ENCODE measurements at places on chromosomes 12 and 14.

DNA sequence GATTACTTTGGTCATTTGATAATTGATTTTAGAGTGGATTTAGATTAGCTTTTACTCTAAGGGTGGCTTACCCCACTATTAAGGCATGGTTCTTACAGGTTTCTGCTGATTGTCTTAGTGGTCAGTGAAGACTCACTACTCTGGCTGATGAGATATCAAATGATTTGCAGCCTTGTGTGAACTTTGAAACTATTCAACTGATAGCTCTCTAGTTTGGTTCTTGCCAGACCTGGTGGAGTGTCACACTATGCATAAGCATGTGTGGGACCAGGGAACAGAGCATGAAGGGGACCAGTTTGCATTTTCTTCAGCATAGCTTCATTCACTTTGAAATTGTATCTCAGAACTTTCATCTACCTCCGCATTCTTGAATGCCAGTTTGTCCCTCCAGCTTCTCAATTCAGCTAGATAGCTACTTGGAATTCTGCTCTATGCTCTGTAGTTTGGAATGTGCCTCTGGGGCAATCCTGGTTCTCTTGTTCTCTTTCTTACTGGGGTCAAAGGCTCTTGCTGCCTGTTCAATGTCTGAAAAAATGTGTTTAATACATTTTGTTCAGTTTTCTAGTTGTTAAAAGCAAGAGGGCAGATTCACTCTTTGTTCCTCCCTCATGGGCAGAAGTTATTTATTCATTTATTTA lies 12.7 kb downstream of the SCYL2 start:
- no peak for DNase-seq

DNA sequence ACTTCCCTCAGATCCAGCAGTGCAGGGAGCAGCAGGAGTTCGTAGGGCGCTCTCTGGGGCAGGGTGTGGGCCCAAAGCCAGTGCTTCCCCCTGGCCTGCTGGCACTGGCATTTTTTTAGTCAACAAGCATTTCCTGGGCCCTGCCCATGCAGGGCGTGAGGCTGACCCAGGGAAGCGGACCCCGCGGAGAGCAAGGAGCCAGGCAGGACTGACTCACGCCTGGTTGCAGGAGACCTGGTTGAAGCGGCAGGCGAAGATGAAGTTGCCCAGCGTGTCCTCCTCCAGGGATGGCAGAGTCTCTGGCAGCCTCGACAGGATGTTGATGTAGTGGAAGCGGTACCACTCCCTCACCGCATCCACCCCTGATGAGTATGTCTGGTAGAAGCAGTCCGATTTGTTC lies 13.5 kb downstream of the SCNN1A start:
- no peak for DNase-seq

DNA sequence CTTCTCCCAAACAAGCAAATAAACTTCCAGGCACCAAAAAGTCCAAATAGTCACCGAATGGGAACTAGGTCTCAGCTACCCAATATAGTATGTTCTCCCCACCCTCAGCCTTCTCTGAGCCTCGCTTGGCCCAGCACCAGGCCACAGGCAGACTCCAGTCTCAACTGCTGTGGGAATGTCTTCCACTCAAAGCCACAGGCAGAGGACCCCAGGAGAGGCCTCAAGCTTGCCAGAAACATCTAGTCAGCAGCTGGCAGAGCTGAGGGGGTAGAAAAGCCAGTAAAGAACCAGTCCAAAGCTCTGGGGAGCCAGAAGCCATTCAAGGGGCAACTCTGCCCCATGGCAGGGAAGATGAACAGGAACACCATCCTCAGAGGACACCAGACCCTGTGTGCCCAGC lies 41.8 kb downstream of the FMNL3 start:
- DNase-seq: no peak

DNA sequence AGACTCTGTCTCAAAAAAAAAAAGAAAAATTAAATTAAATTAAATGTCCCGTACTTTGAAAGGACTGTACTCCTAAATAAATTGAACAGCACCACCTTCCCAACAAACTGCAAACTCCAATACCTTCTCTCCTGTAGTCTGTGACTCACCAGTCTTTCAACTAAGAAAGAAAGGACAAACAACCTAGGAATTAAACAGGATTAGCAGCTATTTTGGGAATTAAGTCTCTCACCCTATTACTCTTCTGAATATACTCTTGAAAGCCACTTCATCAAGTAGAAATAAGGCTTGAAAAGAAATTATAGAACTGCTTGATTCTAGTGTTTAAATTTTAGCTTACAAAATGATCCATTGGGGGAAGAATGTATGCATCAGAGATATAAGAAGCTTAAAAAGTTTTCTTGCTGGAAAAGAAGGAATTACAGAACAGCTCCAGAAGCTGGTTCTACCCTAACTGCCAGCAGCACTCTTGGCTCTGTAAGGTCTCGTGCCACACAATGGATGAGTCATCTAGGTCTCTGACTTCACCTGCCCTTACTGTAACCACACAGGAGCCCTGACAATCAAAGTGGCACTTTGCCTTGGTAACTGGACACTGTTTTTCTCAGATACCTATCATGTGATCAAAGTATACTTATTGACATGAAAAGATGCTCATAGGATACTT lies 57.0 kb upstream of the CERS5 start:
- DNase-seq: no peak

DNA sequence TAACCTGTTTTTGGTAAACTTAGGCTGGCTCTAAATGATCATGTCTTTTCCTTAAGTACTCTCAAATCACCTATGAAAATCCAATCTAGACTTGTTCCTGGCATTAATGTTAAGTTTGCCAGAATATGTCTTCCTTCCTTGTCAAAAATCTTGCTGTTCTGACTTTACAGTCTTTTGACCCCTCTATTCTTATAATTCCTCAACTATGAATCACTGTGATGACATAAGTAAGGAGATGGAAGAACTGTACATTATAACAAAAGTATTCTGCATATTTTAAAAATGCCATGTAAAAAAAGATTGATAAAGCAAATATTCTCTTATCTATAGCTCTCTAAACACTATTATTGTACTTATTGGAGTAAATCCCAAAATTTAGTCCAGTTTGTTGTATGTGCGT lies 51.4 kb upstream of the BAZ1A start:
- DNase-seq: no peak

- no peak for DNase-seq
These were observed 19.5 kb upstream of the CRACR2A start for GRCh38 chr12:3772380-3772779.

GRCh38 chr12:119829439-119829838 lies 47.7 kb downstream of the CIT start:
- no peak for DNase-seq

DNA sequence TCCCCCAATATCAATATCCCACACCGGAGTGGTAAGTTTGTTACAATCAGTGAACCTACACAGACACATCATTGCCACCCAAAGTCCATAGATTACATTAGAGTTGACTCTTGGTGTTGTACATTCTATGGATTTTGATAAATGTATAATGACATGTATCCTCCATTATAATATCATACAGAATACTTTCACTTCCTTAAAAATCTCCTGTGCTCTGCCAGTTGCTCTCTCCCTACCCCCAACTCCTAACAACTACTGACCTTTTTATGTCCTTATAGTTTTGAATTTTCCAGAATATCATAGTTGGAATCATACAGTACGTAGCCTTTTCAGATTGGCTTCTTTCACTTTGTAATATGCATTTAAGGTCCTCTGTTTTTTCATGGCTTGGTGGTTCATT lies 48.4 kb downstream of the SLC4A8 start:
- no peak for DNase-seq

- no peak for DNase-seq
These were observed 128.1 kb downstream of the PRKD1 start for GRCh38 chr14:29799464-29800095.

GRCh38 chr12:26177283-26177682 lies 18.1 kb upstream of the SSPN start:
- no peak for DNase-seq

DNA sequence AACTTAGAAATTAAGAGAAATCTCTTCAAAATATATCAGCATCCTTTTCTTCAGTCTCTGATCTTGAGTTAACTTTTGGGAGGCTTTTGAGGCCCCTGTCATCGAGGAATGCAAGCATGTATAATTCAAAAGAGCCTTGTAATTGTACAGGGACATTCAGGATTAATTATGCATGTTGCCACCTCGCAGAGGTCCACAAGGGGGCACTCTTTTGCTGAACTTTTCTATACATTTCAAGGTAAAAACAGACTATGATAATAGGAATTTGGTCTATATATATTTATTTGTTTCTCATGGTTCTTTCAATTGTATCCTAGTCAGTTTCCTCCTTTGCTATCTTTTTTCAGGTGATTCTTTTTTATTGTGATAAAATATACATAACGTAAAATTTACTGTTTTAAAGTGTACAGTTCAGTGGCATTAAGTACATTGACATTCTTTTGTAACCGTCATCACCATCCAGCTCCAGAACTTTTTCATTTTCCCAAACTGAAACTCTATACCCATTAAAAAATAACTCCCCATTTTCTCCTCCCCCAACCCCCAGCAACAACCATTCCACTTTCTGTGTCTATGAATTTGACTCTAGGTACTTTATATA lies 47.0 kb upstream of the SLC2A13 start:
- DNase-seq: no peak

DNA sequence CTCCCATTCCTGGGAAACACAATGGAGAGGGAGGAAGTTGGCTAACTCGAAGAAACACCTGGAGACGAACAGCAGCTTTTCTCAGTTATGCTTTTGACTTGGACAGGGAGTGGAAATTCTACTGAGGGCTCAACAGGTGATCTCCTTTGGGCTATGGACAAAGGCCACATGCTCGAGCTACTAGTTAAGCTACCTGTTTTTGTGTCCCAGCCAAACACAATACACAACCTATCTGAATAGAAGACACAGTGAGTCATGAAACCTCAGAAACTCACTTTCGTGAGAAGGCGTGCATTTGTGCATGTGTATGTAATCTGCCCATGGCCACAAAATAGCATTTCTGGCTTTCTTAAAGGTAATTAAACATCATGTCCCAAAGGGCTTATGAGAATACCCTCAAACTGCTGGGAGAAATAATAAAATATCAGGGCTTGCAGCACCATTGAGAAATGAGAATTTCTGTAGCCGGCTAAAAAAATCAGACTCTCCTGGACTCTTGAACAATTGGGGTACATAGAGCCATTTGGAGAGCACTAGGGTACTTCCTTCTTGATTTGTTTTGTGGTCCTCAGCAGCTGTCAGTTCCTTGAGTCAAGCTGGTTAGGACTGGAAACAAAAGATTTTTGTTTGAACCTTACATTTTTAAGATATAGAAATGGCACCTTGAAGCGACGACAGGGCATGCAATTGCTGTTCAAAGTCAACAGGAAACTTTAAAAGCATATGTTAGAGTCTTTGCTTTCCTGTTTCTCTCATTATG lies 85.5 kb upstream of the PTHLH start:
- no peak for DNase-seq

GRCh38 chr12:3130057-3130830 lies 53.1 kb downstream of the TSPAN9 start:
- DNase-seq: peak; percentile 70

DNA sequence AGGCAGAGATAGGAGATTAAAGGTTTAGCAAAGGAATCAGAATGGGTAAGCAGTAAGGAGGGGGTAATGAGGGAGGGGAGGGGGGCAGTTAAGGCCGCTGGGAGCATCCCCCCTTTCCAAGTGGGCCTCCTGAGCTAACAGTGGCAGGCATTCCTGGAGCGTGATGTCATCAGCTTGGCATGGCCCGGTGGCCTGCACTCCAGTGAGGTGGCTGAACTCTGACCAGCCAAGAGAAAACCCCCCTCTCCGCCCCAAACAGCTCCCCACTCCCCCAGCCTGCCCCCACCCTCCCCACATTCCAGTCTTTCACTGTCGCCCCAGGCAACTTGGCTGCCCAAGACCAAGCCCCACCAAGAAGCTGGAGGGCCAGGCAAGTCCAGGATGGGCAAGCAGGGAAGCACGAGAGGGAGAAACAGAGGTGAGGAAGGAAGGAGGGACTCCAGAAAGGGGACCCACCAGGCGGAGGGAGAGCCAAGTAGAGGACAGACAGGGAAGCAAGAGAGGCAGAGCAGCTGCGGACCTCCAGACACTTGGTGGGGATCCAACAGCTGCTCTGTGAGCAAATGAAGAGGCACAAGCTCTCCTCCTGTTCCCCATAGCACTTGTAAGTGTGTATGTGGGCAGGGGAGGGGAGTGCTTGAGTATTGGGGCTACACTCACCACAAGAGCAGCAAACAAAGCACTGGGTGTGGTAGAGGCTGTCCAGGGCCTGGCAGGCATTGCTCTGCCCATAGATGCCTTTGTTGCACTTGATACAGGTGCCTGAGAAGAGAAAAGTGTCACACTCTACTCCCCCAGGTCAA lies 4.5 kb downstream of the AJUBA start:
- no peak for DNase-seq

GRCh38 chr14:49679271-49679670 lies 8.7 kb downstream of the POLE2 start:
- no peak for DNase-seq
